Stimulated activated CD8-positive, alpha-beta memory T cell treated with anti-CD3 and anti-CD28 coated beads, Interleukin-4, amount 100 ng/mL, for 1 hour (primary cell): ENCODE measurements at places on chromosomes 2 and 18.

DNA sequence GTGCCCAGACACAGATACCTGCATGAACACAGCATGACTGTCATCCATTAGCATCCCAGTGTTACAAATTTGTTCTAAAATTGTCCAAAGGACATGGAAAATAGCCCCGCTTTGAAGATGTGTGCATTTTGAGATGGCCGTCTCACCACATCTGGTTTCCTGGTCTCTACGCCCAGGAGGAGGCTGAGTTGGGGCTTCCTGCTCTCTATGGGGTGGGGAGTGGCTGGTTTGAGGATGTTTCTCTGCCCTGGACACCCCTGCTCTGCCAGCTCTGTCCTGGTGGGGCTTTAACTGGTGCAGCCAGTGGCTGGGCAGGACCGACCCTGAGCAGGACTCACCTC lies 74.6 kb upstream of the SMAD7 start:
- no peak for DNase-seq

DNA sequence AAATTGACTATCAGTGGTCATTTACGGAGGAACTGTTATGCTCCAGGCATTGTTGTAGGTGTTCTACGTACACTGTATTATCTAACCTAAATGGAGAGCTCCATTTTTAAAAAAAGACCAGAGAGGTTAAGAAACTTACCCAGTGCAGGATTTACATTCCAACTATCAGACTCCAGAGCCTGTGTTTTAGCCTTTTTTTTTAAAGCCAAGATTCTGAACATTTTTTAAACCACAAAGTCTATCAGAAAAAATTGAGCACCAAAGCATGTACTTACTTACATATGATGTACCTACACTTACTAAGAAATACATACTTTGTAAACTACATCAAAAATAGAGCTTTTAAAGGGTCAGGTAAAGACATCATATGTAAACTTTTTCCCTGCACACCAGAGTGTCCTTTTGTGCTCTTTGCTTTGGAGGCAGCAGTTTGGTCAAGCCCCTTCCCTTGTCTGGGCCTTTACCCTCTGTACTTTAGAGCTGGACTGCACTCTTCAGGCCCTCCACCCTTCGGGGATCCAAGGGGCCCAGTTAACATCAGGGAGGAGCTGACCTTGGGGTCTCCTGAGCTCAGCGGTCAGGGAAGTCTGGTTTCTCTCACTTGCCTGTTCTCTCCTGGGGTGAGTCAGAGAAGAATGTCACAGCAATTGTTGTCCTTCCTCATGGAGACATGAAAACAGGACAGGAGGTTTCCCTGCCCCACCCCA lies 58.4 kb downstream of the ITGB1BP1 start:
- no peak for DNase-seq

- DNase-seq = no peak
These were observed 433.5 kb upstream of the MMADHC start for GRCh38 chr2:150020937-150021673.

DNA sequence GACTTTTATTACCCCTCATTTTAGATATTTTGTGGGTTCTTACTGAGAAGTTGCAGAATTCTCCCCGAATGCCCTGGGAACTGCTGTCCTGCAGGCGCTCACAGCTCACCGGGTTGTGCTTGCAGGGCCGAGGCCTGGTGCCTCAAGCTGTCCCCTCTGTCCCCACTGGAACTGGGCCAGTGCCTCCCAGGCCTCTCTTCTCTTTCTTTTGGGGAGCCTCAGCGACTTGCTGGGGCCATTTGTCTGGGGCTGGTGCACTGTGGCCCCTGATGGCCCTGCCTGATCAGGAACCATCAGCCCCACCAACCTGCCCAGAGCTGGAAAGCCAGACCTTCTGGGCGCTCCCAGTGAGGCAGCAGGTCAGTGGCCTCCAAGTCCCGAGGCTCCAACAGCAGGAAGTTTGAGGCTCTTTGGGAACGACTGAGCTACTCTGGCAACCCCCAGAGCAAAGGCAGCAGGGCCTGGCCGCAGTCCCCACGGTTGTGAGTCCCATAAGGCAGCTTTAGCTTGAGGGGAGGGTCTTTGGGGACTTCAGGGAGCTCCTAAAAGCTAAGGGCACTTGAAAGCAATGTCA lies 14.7 kb upstream of the NEU4 start:
- DNase-seq = no peak

DNA sequence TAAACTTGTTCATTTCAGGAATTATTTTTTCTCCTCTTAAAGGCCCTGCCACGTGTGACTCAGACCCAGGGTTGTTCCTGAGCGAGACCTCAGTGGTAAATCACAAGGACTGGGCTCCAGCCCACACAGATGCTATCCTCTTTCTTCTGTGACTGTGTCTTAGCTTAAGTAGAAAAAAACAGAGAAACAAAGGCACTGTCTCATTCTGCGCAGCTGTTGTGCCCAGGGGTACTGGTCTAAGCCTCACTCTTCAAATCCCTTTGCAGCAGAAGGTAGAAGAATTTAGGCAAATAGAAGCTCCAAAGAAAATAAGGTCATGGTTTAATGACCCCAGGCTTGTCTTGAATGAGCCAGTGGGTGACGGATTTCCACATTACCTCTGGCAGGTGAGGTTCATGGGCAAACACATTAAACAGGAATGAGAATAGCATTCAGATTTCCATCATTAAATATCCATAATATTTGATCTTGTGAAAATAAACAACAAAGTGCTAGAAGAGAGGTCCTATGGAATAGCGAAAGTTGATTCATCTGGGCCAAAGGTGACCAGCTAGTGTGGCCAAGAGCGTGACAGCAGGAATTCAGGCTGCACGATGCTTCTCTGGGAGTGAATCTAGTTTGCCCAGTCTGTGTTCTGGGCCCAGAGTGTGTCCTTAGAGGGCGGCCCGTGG lies 63.3 kb downstream of the LIPG start:
- DNase-seq = no peak

DNA sequence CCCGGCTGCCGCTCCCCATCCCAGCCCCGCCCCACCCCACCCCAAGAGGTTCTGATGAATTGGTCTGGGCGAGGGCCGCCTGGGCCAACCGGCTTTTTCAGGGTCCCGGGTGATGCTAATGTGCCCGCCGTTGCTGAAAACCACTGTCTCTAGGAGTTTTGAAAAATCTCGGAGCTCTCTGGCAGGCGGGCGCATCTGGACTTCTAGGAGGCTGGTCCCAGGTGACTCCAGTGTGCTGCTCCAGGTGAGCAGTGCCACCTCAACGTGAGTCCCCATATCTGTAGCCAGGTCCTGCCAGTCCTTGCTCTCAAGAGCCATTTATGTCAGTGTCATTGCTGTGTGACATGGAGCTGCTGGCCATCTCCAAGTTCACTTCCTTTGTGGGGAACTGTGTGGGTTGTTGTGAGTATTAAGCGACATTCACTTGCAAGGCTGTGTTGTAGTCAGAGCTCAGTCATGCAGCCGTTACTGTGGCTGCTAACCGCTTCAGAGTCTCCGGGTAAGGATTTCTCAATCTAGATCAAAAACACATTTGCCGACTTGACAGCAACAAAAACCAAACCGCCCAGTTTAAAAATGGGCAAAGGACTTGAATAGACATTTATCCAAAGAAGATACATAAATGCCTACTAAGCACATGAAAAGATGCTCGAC lies at the start of gene RFX8:
Gene RFX8, minus strand, starts transcription at position 382 of the 654 bp plus-strand sequence. CDS start 8,264 bp downstream, outside the sequence.
- DNase-seq = peak; percentile 29

GRCh38 chr2:20104900-20105545 lies 53.6 kb upstream of the LAPTM4A start:
- no peak for DNase-seq

DNA sequence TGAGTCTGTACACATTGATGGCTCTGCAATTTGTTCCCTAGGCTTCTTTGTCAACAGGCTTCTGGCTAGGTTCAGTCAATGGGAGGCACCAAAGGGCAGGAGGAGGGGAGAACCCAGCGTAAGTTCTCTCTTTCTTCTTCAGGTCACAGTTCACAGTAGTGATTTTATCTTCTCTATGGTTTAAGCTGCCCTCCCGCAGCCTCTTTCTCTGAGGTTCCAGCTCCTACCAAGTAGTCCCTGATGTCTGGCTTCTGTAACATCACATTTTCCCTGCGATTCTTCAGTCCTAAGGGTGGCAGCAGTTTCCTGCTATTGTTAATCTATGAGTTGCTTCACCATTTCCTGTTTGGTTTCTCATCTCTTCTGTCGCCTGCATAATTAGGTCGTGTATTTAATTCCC lies 107.4 kb downstream of the CPO start:
- no peak for DNase-seq

- DNase-seq = no peak
These were observed 16.9 kb downstream of the LYG2 start for GRCh38 chr2:99238599-99238998.

GRCh38 chr2:147550995-147551731 lies 293.7 kb upstream of the ACVR2A start:
- no peak for DNase-seq

DNA sequence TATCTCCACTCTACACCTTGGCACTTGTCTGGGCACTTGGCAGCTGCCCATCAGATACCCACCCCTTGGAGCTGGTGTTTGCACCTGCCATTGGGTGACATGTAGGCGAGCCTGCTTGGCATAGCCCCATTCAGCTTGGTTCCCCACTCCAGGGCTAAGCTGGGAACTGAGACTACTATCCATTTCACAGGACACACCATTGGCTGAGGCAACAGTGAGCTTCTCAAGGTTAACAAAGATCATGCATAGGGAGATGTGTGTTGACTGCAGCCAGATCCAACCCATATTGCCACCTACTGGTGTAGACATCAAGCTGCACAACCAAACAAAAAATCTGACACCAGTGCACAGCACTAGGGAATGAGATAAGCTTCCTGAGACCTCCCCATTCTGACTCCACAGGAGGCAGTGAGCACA lies 1389.8 kb upstream of the TMEFF2 start:
- no peak for DNase-seq

- DNase-seq = no peak
These were observed 236.8 kb downstream of the CLIP4 start for GRCh38 chr2:29351916-29352591.

GRCh38 chr2:51720826-51721225 lies 688.9 kb upstream of the NRXN1 start:
- DNase-seq = no peak

GRCh38 chr2:121151311-121152109 lies 133.5 kb downstream of the TFCP2L1 start:
- DNase-seq = no peak

- no peak for DNase-seq
These were observed 1.1 kb downstream of the MAP2 start for GRCh38 chr2:209424781-209425470.

DNA sequence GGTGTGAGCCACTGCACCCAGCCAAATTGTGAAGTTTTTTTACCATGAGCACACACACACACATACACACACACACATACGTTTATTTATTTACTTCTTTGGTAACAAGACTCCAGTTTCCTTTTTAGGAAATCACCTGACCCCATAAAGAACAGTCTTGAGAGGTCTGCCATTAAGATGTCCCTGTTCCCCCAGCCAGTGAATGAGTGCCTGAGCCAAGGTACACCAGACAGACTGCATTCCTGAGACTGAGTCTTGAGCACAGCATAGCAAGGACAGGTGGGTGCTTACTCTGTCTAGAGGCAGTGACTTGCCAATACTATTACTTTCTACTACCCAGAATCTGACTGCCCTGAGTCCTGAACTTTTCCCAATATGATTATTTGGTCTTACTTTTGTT lies 167.2 kb upstream of the SATB2 start:
- DNase-seq = no peak

GRCh38 chr2:24382363-24383073 lies 22.2 kb upstream of the ITSN2 start:
- peak; percentile 24 for DNase-seq
